ENCODE measurements at places on chromosomes 6 and 20.

- DNase-seq = no peak
Observed at GRCh38 chr20:63878899-63879663, 14.0 kb downstream of the TPD52L2 start.

GRCh38 chr6:131488780-131489179 is 84.2 kb upstream of the ARG1 start:
- DNase-seq = no peak

DNA sequence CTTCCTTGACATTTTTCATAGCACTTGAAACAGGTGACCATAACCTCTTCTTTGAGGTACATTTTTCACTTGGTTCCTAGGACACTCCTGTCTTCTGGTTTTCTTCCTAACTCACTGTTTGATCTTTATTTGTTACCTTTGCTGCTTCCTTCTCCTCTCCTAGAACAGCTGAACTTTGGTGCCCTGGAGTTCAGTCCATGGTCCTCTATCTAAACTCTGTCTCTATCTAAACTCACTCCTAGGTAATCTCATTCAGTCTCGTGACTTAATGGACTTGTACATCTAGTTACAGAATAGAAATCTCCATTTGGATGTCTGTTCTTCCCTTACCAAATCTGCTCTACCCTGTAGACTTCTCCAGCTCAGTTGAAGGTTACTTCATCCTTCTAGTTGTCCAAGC is 73.7 kb downstream of the SHPRH start:
- DNase-seq = no peak

GRCh38 chr20:112396-112795 is 24.9 kb downstream of the DEFB125 start:
- DNase-seq = no peak

DNA sequence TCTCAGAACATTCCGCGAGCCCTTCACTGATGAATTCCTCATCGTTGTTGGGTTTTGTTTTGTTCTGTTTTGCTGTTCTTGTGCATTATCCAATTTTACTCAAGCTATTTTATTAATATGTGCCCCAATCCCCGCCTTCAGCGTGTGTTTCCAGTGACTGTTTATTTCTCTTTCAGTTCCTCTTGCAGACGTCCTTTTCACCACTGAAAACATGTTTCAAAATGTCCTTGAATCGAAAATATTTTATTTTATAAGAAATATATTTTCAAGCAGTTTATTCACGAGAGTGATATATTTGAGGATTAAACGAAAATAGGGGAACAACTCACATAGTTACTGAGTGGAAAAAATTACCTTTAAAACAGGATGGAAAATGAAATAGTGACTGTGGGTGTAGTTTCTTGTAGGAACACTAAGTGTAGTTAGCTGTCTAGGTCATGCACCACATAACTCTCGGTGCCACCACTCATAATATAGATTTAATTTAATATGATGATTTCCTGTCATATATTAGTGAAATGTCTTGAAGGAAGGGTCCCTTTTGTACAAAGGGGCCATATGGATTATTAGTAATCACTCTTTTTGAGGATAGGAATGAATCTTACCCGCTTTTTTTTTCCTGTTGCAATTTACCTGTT is 45.3 kb upstream of the HDDC2 start:
- DNase-seq = no peak
